ENCODE measurements at places on chromosomes 7 and 10.

DNA sequence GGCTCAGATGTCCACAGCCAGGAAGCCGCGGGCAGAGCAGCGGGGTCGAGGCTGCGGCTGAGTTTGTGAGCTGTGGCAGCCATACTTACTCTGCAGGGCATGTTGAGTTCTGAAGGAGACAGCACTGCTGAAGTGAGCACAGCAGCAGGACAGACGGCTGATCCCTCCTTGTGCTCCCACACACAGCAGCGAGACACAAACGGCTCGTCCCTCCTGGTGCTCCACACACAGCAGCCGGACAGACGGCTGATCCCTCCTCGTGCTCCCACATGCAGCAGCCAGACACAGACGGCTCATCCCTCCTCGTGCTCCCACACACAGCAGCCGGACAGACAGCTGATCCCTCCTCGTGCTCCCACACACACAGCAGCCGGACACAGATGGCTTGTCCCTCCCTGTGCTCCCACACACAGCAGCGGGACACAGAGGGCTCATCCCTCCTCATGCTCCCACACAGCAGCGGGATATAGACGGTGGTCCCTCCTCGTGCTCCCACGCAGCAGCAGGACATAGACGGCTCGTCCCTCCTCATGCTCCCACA is 305.1 kb downstream of the PTPRN2 start:
- DNase-seq: no peak
- H3K4me3 ChIP-seq: no peak overlapping the region
- H3K27me3 ChIP-seq: no peaks in the 10 kb centered on the region
- no peak overlapping the region for H3K27ac ChIP-seq
- no peaks in the 10 kb centered on the region for H3K4me1 ChIP-seq
- no peaks in the 10 kb centered on the region for H3K36me3 ChIP-seq

GRCh38 chr10:129760003-129760315 is 204.1 kb downstream of the EBF3 start:
- H3K4me1 ChIP-seq: no peaks in the 10 kb centered on the region
- no peak overlapping the region for H3K4me3 ChIP-seq
- no peak for DNase-seq

DNA sequence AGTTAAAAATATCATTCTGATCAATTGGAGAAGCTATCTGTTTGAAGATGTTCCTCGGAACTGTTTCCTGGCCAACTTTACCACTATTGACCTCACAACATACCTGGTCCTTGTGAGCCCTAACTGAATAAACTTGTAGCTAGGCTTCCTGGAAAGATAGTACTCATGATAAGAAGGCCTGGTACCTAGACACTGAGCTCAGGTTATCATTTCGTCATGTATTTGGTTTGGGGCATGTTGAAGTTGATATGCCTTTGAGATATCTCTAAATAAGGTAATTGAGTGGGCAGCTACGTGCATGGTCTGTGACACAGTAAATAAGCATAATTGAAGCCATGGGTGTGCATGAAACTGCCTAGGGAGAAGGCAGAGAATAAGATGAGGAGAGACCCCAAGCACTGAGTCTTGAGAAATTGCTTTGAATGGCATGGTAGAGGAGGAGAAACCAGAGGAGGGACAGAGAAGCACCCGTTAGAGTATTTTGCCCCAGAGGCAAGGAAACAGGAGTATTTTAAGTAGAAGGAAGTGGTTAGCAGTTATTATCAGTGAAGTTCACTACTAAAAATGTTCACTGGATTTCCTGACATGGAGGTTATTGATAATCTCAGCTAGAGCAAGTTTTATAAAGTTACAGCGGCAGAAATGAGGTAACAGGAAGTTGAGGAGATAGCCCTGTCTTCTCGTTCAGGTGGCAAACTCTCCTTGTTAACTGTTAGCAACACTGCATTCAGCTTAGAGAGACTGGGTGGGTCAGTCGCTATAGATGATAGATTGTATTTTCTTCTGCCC is 55.6 kb downstream of the CC2D2B start:
- H3K4me1 ChIP-seq: no peaks in the 10 kb centered on the region
- no peak for DNase-seq
- no peak overlapping the region for H3K4me3 ChIP-seq
- no peaks in the 10 kb centered on the region for H3K27me3 ChIP-seq

- no peaks in the 10 kb centered on the region for H3K4me1 ChIP-seq
- DNase-seq: no peak
- no peaks in the 10 kb centered on the region for H3K36me3 ChIP-seq
- no peak overlapping the region for H3K27ac ChIP-seq
Measured at GRCh38 chr7:91514591-91514990, 250.4 kb downstream of the FZD1 start.

GRCh38 chr7:100895956-100896731 is 456 bp upstream of the ACHE start:
- no peak overlapping the region for H3K27ac ChIP-seq
- H3K4me3 ChIP-seq: peak overlapping the region; percentile 31
- H3K4me1 ChIP-seq: peaks cover 11% of the 10 kb centered on the region
- DNase-seq: no peak

DNA sequence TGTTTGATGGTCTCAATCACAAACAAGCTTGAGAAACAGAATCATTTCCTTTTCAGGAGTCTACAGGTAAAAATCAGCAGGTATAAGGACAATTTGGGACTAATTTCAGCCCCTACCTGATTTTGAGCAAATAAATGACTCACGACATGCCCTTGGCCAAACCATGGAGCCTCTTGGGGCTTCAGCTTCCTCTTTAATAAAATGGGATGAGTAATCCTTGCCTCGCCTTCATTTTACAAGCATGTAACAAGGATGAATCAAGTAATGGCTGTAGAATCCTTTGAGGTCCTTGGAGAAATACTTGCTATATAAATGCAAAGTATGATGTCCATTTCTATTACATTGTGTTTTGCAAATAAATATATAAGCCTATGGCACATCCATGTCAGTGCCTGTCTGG is 212.8 kb upstream of the PODXL start:
- no peak for DNase-seq
- H3K27ac ChIP-seq: no peak overlapping the region
- H3K4me3 ChIP-seq: no peak overlapping the region
- no peaks in the 10 kb centered on the region for H3K36me3 ChIP-seq
- no peaks in the 10 kb centered on the region for H3K27me3 ChIP-seq

DNA sequence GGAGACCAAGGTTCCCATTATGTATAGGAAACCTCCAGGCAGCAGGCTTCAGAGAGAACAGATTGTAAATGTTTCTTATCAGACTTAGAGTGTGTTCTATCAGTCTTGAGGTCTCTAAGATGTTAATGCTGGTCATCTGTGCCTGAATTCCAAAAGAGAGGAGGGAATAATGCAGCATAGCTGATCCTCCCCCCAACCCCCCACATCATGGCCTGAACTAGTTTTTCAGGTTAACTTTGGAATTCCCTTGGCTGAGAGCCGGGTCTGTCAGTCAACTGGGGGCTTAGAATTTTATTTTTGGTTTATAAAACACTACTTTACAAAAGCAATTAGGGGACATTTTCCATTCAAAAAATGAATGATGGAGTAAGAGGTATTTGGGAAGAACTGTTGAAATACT is 184.3 kb downstream of the NEBL start:
- no peak overlapping the region for H3K4me3 ChIP-seq
- H3K27me3 ChIP-seq: no peaks in the 10 kb centered on the region
- no peak for DNase-seq
- H3K27ac ChIP-seq: no peak overlapping the region
- no peaks in the 10 kb centered on the region for H3K4me1 ChIP-seq

DNA sequence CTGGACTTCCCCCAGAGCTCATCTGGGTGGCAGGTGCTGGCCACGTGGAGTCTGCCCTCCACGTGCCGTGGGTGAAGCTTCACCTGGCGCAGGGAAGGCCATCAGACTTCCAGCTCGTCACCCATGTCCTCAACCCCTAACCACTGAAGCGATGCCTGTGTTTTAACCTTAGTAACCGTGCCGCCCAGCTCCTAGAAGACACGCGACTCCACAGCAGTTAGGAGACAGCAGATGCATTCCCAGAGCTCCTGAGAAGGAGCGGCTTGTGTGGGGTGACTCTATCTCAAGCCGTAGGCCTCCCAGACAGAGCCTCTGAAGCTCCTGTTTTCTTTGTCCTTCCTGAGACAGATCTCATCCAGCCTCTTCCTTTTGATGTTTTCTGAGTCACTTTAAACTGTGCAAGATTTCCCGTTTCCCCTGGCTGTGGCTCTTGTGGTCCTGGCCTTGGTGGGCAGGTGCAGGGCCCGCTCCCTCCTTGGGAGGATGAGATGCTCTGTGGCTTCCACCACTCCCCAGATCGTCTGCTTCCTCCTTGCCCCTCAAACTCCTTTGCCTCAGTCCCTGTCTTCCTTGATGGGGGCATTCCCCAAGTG is 41.4 kb upstream of the AP5Z1 start:
- no peak for DNase-seq
- H3K27me3 ChIP-seq: no peaks in the 10 kb centered on the region
- no peak overlapping the region for H3K27ac ChIP-seq
- H3K4me3 ChIP-seq: no peak overlapping the region
- H3K36me3 ChIP-seq: no peaks in the 10 kb centered on the region

Measured in prostate gland (tissue), 2 donors.